Spinal cord (tissue), 10 donors: ENCODE measurements at places on chromosomes 2 and 18. TPM values are rescaled to one million over a fixed set of nuclear protein-coding genes. Genes with fewer than 3 reads are reported as not detected.

The NEU2 gene
- polyA plus RNA-seq: not detected

The ARHGAP25 gene
- polyA plus RNA-seq: 3.9 TPM

The TNS1 gene
- polyA plus RNA-seq: 61.9 TPM

The WDR43 gene
- 19.7 TPM for polyA plus RNA-seq

The ANKRD36 gene
- 17.2 TPM for polyA plus RNA-seq

The KCNK3 gene
- 36.0 TPM for polyA plus RNA-seq

The IL36A gene
- polyA plus RNA-seq: not detected

The SAP130 gene
- 32.4 TPM for polyA plus RNA-seq

The TXNDC2 gene
- 0.35 TPM for polyA plus RNA-seq

The KRTCAP3 gene
- 5.2 TPM for polyA plus RNA-seq

The NTSR2 gene
- polyA plus RNA-seq: 3.5 TPM

The IHH gene
- 0.59 TPM for polyA plus RNA-seq
